Stimulated activated CD8-positive, alpha-beta memory T cell treated with anti-CD3 and anti-CD28 coated beads, Interleukin-4, amount 100 ng/mL, for 24 hours (primary cell): ENCODE measurements at places on chromosomes 4 and X.

DNA sequence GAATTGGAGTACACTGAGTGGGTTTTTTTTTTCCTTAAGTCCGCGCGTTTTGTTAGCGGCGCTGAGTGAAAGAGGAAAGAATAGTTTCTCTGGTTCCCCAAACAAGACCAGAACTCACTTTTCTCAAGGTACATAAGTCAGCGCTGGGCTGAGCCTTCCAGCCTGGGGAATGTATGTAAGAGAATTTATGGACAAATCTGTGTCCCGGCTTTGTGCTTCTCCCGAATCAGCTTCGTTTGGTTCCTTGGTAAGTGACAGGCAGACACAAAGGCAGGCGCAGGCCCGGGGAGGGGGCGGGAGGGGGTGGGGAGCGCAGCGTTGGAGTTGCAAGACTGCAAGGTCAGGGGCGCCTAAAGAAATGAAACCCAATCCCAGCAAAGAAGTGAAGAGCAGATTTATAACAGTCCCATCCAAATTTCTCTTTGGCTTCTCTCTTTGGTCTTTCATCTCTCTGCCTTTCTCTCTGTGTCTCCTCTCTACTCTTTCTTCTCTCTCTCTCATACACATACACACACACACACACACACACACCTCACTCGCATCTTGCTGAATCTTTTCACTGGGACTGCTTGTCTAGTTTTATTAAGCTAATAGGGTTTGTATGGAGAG lies 981 bp downstream of the TET2 start:
- DNase-seq, result no peak

- no peak for DNase-seq
Observed at GRCh38 chrX:1224954-1225353, 12.5 kb upstream of the CRLF2 start.

GRCh38 chr4:116561768-116562167 lies 523.6 kb downstream of the TRAM1L1 start:
- DNase-seq, result no peak

DNA sequence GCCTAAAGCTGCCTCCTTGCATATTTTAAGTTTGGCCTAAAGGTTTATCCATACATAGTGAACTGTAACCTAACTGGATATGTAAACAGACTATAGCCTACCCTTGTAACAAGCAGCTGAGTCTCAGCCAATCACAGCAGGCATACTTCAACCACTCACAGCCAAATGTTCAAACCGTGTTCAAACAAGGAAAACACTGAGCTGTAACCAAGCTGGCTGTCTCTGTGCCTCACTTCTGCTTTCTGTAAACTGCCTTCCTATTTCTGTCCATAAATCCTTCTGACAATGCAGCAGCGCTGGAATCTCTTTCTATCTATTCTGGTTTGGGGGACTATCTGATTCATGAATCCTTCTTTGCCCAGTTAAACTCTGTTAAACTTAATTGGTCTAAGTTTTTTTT lies 16.4 kb downstream of the DSPP start:
- DNase-seq, result no peak

DNA sequence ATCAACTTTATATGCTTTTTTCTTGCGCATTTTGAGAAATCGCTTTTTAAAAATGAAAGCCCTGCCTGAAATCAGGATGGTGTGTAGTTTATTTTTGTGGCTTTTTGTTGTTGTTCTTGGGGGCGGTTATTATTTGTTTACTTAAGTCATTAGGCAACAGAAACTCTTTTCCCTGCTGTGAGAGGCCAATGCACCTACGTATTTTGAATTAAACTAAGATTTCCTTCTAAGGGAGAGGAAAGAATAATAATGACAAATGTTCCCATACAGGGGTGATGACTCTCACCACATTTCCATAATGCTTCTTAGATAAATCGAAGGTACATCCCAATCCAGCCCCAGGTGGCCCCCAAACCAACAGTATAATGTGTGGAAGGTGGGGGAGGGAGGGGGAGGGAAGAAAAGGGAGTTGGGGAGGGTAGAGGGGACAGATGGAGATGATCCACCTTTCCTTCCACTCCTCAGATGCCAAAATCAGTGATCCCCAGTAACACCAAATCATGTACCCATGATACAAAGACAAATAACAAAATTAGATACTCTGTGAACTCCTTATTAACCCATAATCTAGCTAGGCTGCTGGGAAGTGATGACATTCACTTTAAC lies 39.6 kb downstream of the ZNF827 start:
- DNase-seq, result no peak

DNA sequence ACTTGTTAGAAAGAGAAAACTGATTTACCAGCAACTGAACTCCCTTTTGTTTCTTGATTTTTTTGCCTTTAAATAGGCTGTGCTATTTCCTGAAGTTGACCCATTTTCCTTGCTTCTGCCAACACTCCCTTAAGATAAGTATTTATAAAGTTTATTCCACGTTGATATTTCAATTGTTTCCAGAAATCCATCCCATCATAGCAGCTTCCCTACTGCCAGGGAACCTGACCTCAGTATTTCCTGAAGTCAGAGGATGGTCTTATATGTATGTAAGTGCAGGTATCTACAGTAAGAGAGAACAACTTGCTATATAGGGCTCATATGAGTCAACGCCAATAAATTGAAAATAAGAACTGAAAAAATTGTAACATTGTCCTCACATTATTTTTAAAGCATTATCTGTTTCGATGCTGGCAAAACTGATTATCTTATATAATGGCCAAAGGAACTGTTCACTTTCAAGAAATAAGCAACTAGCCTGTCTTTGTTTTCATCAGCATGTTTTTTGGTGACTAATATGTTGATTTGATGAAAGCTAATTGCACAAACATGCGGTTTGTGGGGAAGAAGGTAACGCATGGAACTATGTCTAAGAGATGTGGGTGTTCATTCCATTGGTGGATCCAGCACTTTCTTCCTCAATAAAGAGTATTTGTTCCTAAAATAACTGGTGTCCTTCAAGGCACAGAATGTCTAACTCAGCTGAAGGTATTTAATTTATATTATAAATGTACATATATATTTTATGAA lies 4.7 kb downstream of the LIMCH1 start:
- DNase-seq, result no peak

- DNase-seq, result no peak
Observed at GRCh38 chrX:41025926-41026701, 59.1 kb upstream of the USP9X start.

DNA sequence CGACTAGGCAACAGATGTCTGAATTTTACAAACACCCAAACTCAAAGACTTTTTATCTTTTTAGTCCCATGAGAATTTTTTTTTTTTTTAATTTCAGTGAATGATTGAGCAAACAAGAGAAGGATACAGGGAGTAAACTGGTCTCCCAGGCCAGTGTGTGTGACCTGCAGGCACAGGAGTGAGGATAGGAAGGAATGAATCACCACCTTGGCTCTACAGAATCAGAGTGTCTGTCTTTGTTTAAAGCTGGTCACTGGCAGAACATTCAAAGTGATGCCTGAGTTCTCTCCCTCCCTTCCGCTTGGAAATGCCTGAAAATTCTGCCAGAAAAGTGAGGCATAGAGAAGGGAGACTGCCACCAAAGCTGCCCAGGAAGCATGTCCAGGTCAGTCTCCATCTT lies 69.5 kb downstream of the PARM1 start:
- no peak for DNase-seq

DNA sequence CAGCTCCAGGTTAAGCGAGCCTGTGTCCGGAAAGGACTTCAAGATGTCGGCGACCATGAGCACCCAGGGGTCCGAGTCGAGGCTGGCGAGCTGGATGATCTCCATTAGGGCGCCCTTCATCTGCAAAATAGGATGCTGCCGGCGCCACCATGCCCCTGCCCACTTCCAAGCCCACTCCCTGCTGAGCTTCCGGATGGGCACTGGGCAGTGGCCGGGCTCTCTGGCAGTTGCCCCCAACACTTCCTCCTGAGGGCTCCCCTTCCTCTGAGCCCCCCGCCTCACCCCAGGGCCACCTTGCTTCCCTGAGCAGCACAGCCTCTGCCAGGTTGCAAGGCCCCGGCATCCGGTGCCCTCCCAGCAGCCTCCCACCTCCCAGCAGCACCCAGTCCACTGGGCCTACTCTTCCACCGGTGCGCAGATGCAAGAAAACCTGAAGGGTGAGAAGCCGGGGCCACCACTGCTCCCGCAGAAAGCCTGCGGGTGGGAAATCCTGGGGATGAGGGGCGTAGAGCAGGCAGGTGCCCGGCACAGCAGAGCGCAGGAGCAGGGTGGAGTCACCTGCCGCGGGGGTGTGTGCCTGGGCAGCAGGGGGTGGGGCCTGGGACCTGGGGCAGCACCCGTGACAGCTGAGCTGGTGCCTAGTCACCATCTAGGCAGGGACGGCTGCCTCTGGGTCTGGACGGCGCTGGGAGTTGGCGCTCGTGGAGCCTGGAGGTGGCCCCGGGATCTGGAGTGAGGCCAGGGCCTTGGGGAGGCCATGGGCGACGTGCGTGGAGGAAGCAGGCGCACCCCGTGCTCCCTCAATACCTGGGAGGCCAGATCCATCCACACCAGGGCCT lies 17.0 kb downstream of the NELFA start:
- no peak for DNase-seq

- no peak for DNase-seq
Observed at GRCh38 chrX:138254001-138254400, 457.5 kb downstream of the FGF13 start.

GRCh38 chrX:48737940-48738339 lies 23.6 kb upstream of the GLOD5 start:
- DNase-seq, result no peak

GRCh38 chrX:9789555-9789954 lies 3.3 kb downstream of the SHROOM2 start:
- no peak for DNase-seq

GRCh38 chr4:8040607-8041006 lies 100.9 kb upstream of the AFAP1 start:
- no peak for DNase-seq

DNA sequence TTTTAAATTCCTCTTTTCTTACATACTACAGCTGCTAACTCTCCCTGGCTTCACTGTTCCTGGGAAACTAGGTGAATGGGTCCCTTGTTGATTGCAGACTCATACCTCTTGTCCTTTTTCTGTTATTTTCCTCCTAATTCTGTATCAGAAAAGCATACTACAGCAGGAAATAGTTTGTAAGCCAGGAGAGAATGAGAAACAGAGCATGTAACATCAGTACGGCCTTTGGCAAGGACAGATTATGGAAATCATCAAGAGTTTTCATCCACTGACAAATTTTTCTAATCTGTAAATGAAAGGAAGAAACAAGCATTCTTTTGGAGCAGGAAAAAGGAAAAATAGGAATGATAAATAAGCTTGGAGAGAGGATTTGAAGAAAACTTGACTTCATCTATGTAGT lies 239.2 kb downstream of the ANTXR2 start:
- DNase-seq, result no peak

GRCh38 chr4:26765515-26765914 lies 95.1 kb upstream of the STIM2 start:
- DNase-seq, result no peak

DNA sequence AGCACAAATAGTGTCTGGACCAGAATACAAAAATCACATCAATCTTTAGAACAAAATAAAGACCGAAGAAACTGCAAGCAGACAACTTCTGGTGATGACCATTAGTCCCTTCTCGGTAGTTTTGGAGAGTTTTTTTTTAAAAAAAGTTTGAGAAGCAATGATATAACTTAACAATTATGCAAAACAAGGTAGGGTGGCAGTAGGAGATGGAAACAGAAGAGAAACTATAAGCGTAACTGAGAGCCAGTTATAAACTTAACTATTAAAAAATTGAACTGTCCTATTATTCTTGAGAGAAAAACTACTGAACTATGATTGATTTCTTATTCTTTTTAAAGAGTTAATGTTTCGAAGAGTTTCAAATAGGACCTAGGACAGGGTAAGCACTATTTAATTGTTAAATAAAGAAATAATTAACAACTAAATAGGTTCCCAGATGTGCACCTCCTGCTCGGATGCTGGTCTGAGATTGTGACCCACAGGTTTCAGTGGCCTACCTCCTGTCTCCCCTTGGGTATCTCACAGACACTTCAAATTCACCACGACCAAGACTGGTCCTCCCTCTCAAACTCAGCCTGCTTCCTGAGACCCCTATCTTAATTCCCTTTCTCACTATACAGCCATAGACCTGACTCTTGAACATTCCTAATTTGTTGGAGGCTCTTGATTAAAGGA lies 81.3 kb downstream of the LEF1 start:
- DNase-seq, result no peak

- DNase-seq, result no peak
Observed at GRCh38 chr4:137510557-137511265, 21.6 kb downstream of the PCDH18 start.

- no peak for DNase-seq
Observed at GRCh38 chr4:81498046-81498445, 26.3 kb upstream of the RASGEF1B start.

DNA sequence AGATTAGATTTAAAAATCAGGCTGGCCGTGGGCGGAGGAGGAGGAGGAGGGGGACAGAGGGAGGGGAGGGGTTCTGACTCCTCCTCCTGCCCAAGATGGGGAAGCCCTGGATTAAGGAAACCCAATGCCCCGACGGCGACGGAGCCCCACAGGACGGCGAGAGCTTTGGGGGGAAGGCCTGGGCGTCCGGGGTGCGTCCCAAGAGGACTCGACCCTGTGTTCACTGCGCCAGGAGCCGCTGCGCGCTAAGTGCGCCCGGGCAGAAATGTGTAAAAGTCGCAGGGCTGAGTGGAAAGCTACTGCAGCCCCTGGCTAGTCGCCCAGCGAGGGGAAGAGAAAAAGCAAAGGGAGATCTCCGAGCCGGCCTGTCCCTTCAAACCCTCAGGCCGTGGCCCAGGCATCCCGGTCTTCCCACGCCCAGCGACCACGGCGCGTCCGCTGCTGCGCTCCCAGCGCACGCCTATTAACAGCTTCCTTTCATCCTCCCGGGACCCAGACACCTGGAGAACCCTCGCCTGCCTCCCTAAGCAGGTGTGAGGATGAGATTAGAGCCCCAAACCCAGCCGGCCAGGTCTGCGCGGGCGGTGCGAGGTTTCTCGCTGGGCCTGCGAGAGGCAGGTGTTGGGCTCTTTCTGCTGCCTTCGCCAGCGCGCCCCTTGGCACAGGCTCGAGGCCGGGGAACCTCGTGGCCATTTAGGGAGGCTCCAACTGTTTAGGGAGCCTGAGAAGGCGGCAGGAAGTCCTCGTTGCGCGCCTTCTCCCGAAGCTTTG lies 1.4 kb upstream of the RPS6KA3 start:
- no peak for DNase-seq

GRCh38 chr4:80500613-80501012 lies 165.1 kb downstream of the CFAP299 start:
- no peak for DNase-seq

DNA sequence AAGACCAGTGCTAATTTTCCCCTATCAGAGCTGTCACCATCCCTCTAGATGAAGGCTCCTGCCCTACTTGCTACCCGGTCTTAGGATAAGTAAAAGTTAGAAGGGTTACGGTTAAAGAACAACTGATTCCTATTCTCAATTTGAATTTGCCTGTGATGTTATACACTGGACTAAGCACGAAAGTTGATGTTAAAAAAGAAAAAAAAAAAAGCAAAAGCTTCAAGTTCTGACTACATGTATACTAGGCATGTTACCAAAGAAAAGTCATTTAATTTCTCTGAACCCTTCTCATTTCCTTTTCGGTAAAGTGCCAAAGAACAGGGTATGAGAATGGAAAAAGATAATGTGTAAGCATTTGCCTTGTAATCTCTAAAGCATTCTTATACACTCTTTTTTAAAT lies 1.4 kb upstream of the PPID start:
- DNase-seq, result no peak
